ENCODE measurements at places on chromosomes 1 and 21.

DNA sequence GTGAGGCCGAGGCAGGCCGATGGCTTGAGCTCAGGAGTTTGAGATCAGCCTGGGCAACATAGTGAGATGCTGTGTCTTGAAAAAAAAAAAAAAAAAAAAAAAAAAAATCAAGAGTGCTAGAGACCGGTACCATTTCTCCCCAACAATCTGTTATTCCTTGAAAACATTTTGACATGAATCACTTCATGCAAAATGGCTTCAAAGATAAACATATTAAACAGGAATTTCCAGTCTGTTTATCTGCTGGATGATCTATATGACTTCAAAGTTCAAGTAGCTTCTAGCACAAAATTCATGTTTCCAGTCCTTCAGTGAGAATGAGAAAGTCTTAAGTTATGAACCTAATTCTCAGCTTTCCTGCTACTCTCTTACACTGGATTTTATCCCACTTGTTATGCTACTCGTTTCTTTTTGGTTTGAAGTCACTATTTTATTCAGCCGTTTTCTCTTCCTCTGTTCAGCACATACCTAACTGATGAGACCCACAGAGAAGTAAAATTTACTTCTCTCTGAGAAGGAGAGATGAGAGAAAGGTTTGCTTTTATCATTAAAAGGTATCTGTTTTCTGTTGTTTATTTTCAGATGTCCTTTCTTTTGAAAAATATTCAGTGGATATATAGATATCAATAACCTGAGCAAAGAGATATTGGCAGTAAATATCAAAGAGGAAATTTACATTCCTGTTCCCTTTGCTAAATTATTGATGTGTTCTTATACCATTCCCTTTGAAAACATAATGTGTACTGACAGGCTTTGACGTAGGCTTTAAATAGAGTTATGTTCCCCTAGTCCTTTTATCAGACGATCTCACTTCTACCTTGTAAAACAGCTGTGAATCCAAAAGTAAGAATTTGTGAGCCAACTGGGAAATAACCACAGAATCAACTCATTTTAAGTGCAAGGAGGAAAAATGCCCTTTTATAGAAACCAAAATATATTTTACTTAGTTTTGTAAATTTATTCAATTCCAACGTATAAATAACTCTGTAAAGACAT lies 38.2 kb downstream of the CD46 start:
- ATAC-seq: no peak

- no peak for ATAC-seq
These were observed 276.2 kb downstream of the CACNA1E start for GRCh38 chr1:181759481-181759880.

- no peak for ATAC-seq
These were observed 920 bp downstream of the MTR start for GRCh38 chr1:236795757-236796667.

- ATAC-seq: no peak
These were observed 157.6 kb downstream of the VAV3 start for GRCh38 chr1:107807405-107807804.

DNA sequence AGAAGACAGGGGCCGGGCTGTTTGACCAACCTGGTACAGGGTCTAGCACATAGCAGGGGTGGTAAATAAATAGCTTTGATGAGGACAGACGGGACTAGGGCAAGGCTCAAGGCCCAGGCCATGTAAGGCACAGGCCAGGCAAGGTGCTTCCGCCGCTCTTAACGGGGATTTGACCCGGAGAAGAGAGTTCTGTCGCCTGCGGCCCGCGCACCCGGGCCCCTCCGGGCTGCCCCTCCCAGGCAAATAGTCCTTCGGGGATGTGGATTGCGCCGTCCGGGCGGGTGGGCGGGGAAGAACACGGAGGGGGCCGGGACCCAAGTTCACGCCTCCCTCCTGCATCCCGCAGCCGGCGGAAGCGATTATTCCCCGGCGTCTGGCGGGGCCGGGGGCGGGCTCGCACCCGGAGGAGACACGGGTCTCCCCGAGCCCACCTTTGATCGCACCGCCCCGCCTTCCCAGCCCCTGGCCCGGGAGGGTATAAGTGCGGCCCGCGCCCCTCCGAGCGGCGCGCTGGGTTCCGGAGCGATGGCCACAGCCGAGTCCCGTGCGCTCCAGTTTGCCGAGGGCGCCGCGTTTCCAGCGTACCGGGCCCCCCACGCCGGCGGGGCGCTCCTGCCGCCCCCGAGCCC lies at the start of gene MIXL1:
MIXL1 (plus strand) TSS at position 508 of the 629 bp plus-strand sequence; CDS start at position 526, 18 bp downstream.
- peak; percentile 24 for ATAC-seq

DNA sequence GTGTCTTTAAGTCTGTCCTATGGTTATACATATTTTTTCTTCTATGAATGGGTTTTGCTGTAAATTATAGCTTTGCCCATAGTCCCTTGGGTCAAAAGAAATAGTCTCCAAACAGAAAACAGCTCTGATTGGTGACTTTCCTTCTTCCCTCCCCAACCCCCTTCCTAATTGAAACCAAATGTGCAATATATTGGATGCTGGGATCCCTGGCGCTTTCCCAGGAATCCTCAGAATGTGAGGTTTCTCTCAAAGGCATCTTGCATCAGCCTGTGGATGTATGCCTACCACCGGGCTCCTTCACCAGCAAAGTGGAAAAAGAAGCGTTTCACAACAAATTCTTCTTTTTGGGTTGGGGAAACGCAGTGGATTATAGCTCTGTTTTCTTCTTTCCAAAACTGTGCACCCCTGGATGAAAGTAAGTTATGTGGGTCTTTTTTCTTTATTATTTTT lies at the start of gene DDR2:
DDR2 (plus strand) TSS at position 248 of the 450 bp plus-strand sequence. CDS start 86,600 bp downstream, outside the sequence.
- no peak for ATAC-seq

DNA sequence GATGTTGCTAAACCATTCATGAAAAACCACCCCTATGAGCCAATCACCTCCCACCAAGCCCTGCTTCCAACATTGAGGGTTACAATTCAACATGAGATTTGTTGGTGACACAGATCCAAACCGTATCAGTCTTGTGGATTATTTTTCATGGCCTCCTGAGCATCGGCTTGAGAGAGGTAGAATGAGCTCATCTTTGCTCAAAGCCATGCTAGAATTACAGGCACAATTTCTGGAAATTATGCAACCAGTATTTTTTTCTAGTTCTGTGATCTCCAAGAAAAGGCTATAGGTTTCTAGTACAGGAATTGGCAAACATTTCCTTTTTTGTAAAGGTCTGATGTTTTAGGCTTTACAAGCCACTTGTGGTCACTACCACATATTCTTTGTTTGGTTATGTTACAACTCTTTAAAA lies 219.4 kb downstream of the DUSP10 start:
- ATAC-seq: no peak

GRCh38 chr1:156808186-156809030 lies 8.2 kb downstream of the SH2D2A start:
- ATAC-seq: no peak
